Stimulated activated CD4-positive, alpha-beta T cell treated with anti-CD3 and anti-CD28 coated beads, Interleukin-2, amount 100 ng/mL, for 4 hours (primary cell): ENCODE measurements at places on chromosomes 1 and 21.

DNA sequence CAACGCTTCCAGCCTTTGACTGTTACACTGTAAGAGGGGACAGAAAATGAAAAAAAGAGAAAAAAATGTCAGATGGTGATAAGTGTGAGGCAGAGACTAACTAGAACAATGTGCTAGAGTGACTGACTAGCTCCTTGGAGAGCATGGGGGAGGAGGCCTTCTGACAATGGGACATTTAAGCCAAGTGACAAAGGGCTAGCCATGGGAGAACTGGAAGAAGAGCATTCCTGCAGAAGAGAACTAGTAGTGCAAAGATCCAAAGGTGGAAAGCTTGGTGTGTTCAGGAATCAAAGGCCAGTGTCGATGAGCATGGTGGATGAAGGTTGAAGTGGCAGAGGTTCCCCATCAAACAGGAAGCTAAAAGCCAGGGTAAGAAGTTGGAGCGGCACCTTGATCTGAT, 25.8 kb downstream of the STYXL2 start:
- no peak for DNase-seq

- no peak for DNase-seq
These were observed 75.3 kb upstream of the ARTN start for GRCh38 chr1:43858324-43858723.

DNA sequence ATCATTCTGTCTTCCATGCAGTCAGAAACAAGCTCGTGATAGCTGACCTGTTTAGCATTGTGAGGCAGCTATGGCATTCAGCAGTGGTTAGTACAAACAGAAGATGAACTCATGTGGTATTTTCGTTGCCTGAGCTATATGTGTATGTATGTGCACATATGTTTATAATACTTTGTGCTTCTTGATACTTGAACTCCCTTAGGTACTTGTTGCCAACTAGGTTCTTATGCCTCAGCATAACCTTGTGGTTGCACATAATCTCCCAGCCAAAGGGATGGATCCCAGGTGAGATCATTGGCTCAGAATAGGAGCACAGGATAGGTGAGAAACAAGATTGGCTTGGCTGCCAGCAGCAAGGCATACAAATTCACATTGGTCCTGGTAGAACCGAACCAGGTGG, 86.1 kb downstream of the VPS26C start:
- no peak for DNase-seq

- DNase-seq = no peak
These were observed 25.0 kb upstream of the BCL9 start for GRCh38 chr1:147516157-147516917.

- DNase-seq = no peak
These were observed 1681.0 kb downstream of the NCAM2 start for GRCh38 chr21:22679207-22679606.

GRCh38 chr21:37342046-37342632, 24.4 kb upstream of the DYRK1A start:
- no peak for DNase-seq
